Stomach (tissue), 19 donors: ENCODE measurements at places on chromosomes 16 and 17. TPM values are rescaled to one million over a fixed set of nuclear protein-coding genes. Genes with fewer than 3 reads are reported as not detected.
A peak's percentile ranks its signal among the peaks of the same experiment; 100 is the strongest.

GRCh38 chr17:35236821-35237220 is 6.1 kb upstream of the SLFN5 start:
- no peak for DNase-seq

Gene ZFP3
- 1.7 TPM for polyA plus RNA-seq

Gene ALOXE3
- polyA plus RNA-seq: not detected

GRCh38 chr17:35241520-35241919 is 1.4 kb upstream of the SLFN5 start:
- DNase-seq: no peak

DNA sequence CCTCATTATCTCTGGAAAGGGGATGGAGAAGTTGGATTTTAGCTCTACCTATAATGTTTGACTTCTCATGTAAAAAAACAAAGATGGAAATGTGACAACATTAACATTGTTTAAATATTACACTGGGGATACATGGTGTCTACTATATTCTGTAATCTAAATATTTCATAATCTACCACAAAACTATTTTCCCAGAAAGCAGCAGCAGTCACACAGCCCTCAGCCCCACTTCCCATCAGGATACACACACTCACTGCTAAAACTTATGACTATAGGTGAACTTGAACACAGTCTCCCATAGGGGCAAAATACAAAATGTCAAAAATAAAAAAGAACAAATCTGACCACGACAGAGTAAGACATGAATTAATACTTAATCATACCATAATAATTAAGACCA is 95.7 kb downstream of the KANSL1 start:
- DNase-seq: no peak

DNA sequence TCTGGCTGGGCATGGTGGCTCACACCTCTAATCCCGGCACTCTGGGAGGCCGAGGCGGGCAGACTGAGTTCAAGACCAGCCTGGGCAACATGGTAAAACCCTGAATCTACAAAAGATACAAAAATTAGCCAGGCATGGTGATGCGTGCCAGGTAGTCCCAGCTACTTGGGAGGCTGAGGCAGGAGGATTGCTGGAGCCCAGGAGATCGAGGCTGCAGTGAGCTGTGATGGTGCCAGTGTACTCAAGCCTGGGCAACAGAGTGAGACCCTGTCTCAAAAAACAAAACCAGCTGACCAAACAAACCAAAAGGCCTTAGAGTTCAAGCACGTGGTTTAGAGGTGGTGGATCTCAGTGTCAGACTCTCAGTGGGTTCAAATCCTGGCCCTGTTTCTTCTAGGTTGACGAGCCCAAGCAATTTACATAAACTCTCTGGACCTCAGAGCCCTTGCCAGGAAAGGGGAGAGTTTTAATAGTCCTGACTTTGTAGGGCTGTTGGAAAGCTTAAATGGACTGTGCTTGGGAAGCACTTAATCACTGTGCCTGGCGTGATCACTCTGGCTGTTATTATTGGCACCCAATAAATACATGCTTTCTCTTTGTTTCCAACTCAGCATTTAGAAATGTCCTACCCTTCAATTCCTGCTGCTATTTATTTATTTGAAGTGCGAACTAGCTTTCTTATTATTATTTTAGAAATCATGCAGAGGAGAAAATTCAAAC is 44.7 kb downstream of the ABCC1 start:
- peak; percentile 24 for DNase-seq

GRCh38 chr17:37742116-37742761 is 2.6 kb downstream of the HNF1B start:
- DNase-seq: peak; percentile 64

Gene TP53TG3B
- polyA plus RNA-seq: 0.92 TPM

DNA sequence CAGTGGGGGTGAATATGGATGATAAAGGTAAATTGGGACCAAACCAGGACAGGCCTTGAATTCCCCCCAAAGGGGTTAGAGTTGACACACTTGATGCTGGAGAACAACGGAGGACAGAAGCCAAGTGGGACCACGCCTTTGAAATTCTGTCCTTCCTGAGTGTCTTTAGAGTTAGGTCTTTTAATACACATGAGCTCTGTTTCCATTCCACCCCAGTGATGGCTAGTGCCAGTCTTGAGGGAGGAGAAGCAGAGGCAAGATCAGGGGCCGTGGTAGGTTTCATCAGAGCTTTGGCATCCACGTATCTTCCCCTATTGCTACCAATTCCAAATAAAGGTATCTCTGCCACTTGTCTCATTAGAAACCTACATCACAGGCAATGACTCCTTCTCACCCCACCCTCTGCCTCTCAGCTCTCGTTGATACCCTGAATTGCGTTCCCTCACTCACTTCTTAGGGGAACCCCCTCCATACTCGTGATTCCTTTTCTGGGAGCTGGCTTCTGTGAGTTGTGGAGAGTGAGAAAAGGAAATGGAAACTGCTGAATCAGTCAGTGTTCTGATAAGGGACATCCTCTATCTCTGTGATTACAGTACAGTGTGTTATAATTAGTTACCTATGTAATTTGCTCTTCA is 2.4 kb upstream of the CCL3L1 start:
- no peak for DNase-seq

- DNase-seq: no peak
Measured at GRCh38 chr17:82419540-82419939, 1.2 kb upstream of the OGFOD3 start.

Gene KRTAP4-3
- not detected for polyA plus RNA-seq

- no peak for DNase-seq
Measured at GRCh38 chr17:48471817-48472410, 41.9 kb upstream of the SKAP1 start.

GRCh38 chr17:56897646-56898424 is 16.0 kb downstream of the TRIM25 start:
- DNase-seq: no peak

GRCh38 chr16:28193530-28194423 is 18.0 kb downstream of the XPO6 start:
- no peak for DNase-seq

- no peak for DNase-seq
Measured at GRCh38 chr16:58970775-58971174, 236.7 kb upstream of the GOT2 start.

DNA sequence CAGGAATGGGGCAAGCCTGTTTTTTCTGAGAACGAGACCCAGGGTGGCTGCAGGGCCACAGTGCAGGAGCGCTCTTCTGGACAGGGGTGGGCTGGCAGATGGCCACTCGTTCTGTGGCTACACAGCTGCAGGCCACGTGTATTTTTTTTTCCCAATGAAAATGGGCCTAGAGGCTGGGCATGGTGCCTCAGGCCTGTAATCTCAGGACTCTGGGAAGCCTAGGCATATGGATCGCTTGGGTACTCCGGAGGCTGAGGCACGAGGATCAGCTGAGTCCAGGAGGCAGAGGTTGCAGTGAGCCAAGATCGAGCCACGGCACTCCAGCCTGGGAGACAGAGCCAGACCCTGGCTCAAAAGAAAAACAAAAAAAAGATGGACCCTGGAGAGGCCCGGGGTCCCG is 6.8 kb downstream of the UNKL start:
- DNase-seq: no peak

DNA sequence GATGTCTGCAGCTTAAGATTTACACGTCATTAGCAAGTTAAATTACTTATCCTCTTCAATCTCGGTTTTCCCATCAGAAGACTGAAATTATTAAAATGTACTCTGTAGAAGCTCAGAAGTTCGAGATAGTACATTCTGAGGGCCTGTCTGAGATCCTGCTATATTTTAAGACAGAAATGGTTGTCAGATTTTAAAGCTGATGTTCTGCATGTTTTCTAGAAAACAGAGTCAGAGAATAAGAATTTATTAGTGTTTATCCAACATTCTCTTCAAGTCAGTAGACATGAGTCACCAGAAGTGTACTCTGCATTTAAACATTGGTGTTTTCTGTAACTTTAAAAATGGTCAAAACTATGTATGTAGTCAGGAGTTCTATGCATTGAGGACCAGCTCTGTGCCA is 155.2 kb upstream of the MYOCD start:
- no peak for DNase-seq

GRCh38 chr17:45341533-45342158 is 24.8 kb upstream of the MAP3K14 start:
- peak; percentile 63 for DNase-seq

DNA sequence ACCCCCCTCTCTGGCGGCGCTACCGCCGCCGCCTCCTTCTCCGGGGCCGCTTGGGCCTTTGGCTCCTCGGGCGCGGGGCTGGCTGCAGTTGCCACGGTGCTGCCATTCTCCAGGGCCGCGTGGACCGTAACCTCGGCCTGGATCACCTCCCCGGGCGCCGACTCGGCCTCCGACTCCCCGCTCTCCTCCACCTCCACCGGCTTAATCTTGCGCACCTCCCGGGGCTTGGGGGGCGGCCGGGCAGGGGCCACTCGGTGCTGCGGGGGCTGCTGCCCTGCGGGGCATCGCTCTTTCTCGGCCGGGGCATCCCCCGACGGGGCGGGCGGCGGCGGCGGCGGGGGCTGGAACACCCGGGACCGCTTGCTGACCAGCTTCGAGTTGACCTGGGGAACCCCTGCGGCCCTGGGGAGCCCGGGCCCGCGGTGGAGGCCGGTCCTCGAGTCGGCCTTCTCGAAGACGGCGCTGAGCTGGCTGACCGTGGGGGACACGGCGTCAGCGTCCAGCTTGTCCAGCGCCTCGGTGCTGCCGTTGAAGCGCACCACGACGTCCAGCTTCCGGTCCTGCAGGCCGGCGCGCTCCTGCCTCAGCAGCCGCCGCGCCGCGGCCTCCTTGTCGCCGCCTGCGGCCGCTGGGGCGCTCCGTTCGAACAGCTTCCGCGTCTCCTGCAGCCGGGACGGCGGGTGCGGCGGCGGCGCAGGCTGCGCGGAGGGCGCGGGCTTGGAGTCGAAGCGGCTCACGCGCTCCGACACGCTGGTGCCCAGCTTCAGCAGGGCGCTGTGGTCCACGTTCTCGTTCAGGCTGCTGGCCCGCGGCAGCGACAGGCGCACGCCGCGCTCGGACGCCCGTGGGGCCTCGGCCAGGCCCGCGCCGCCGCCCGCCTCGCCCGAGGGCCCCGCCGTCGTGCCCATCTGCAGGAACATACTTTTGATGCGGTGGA is 792 bp downstream of the PPP1R9B start:
- DNase-seq: peak; percentile 77

DNA sequence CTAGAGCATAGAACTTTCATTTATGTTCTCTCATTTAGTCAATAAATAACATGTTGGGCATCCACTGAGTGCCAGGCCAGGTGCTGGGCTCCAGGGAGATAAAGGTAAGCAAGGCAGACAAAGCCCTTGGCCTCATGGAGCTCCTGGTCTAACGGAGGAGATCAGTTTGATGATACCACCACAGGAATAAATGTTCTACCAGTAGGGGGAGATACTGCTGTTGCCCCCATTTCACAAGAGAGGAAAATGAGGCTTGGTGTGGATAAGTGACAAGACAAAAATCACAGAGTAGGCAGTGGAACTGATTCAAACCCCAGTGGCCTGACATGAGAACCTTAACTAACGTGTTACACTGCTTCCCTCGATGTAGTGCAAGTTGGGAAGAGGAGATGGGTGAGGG is 80.4 kb upstream of the ERCC4 start:
- no peak for DNase-seq

Gene SLC47A2
- not detected for polyA plus RNA-seq

DNA sequence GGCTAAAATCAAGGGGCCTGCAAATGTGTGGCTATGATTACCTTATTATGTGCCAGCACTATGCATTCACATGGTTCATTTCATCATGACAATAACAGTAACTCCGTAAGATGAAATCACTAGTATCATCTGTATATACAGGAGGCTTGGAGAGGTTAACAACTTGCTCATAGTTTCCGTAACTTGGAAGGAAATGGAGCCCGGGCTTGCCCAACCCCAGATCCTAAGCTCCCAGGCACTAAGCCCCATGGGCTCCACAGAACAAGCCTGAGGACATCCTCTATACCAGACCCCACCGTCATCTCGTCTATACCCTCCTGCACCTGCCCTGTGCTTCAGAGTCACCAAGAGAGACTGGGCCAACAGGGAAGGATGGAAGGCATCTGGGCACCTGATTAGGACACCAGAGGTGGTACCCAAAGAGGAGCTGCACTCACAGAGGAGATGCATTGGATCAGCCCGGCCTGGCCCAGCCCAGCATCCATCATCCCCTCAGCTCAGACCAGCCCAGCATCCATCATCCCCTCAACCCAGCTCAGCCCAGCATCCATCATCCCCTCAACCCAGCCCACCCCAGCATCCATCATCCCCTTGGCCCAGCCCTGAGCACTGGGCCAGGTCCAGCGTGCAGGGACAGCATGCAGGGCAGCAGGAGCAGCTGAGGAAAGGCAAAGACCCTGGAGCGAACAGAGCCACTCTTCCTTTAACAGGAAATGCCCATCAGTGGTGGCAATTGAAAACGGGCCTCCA is 28.5 kb downstream of the NSMCE1 start:
- DNase-seq: no peak

Gene TCAP
- 14.1 TPM for polyA plus RNA-seq

Gene KRTAP2-2
- polyA plus RNA-seq: not detected

- DNase-seq: no peak
Measured at GRCh38 chr16:68190081-68190480, 45.8 kb downstream of the ESRP2 start.

DNA sequence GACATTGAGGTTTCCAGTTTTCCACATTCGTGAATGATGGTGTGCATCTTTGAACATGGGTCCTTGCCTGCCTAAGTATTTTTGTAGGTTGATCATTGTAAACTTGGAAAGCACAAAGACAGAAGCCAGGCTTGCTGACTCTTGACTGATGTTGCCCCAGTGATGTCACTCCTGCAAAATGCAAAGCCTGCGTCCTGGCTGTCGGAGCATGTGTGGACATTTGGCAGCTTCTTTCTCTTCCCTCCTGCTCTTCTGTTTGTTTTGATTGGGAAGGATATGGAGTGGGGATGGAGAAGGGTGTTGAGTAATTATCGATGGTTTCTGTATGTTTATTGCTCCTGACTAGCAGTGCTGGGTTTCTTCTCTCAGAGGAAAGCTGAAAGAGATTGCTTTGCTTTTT is 3.2 kb downstream of the NDE1 start:
- DNase-seq: no peak

GRCh38 chr16:81029930-81030604 is 5.6 kb upstream of the ATMIN start:
- DNase-seq: no peak

DNA sequence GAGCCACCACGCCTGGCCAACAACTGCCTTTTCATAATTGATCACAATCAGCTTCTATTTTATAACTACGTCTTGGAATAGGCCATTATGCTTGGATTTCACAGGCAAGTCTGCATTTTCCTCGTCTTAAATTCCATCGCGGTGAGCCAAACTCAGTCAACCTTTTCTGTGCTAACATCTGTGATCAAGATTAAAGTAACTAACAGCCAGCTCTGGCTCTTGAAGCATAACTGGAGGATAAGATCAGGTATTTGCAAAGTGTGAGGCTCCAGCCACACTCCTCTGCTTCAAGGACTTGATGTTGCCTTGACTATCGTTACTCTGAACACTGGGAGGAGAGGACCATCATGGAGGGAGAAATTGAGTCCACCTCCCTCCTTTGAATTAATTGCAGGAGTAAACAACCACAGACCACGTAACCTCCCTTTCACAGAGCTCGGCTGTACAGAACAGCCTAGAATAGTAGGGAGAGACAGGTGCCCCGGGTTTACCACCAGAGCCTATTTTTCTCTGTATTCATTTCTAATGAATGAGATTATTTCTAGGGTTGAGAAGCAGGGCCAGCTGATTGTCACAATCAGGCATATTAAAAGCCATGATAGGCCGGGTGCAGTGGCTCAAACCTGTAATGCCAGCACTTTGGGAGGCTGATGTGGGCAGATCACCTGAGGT is 143.0 kb downstream of the XYLT1 start:
- DNase-seq: no peak
